ENCODE measurements at places on chromosomes 2 and 18. TPM values are rescaled to one million over a fixed set of nuclear protein-coding genes. Genes with fewer than 3 reads are reported as not detected.

- DNase-seq, result no peak
These were observed 295.8 kb upstream of the ZNF804A start for GRCh38 chr2:184302506-184302905.

DNA sequence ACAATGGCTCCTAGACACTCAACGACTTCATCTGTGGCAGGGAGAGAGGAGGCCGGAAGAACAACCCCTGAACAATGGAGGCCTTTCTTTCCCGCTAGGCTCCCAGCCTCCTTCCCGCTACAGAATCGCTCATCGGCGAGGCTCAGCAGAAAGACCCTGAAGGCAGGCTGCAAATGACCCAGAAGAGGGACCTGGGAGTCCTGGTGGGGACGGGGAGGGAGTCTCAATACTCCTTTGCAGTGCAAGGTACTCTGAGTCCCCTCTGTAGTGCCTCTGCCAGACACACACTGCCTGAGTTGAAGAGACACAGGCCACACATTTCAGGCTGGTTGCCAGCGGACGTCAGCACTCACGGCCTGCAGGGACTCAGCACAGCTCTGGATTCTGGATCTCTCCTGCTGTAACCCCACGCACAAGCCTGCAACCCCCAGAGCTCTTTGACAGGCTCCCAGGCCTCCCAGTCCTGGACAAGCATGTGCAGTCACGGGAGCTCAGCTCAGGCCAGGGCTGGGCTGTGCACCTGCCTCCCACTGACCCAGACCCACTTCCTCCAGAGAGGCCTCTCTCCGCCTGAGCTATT, 6.1 kb downstream of the GPR17 start:
- DNase-seq, result peak; percentile 72

DNA sequence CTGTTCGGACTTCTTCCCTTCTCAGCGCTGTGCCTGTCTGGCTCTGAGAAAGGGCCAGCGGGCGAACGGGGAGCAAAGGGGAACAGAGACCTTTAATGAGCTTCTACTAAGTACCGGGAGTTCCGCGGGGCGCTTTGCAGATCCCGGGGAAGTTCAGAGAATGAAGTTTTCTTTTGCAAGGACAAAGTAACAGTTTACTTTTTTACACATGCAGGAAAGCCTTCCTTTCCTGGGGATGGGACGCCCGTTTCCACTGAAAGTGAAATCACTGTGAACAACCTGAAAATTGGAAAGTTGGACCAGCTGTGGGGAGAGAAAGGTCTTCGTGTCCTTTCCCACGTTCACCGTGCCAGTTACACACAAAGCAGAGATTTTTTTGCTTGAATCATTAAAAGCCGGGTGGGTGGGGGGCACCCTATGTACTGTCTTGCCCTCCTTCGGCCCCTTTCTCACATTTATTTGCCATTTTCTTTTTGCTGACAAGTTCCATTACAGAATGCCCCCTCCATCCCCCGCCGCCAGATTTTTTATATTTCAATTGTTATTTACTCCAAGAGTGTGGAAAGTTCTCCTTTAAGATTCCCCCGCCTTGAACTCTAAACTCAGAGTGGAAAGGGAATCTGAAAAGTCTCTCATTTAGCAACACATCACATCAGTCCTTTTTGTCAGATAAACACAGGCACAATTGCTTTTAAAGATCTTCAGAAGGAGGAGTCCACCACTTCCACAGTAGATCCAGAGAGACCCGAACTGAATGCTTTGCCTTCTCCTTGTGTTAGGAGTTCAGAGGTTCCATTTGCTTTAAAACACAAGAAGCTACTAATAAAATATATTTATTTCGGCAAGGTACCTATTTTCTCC, 1.1 kb upstream of the FN1 start:
- DNase-seq, result peak; percentile 78

DNA sequence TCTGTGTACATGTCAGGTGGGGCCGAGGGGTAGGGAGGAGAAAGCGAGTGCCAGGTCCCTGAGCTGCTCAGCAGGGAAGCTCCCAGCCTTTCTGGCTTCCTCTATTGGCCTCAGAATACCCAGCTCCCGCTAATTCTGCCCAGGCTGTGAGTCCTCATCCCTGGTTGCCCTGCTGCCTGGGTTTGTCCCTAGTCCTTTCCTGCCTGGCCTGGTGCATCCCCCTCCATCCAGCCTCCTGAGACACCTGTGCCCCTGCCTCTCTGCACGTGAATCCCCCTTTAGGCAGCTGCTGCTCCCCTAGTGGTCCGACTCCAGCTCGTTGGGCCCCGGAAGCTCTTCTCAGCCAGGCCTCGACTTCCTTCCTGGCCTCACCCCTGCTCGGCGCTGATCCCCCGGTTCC, 54.6 kb downstream of the INHBB start:
- no peak for DNase-seq

- DNase-seq, result no peak
These were observed 508.6 kb downstream of the PARD3B start for GRCh38 chr2:205053827-205054410.

- no peak for DNase-seq
These were observed 47.4 kb upstream of the GPR45 start for GRCh38 chr2:105194022-105194675.

PEX13 gene
- 22.2 TPM for total RNA-seq

REG3G gene
- 0.58 TPM for total RNA-seq

Data from lung (tissue), 17 donors.